Activated CD8-positive, alpha-beta T cell treated with anti-CD3 and anti-CD28 coated beads, Interleukin-2, amount 10 ng/mL, durations not matched to agents 7 days and 5 days (primary cell): ENCODE measurements at places on chromosomes 16 and 17.

- peaks cover 43% of the 10 kb centered on the region for H3K4me1 ChIP-seq
- H3K4me3 ChIP-seq = no peak overlapping the region
- no peak for DNase-seq
- H3K27me3 ChIP-seq = peaks cover 29% of the 10 kb centered on the region
Observed at GRCh38 chr16:10865991-10866966, 10.7 kb upstream of the CIITA start.

DNA sequence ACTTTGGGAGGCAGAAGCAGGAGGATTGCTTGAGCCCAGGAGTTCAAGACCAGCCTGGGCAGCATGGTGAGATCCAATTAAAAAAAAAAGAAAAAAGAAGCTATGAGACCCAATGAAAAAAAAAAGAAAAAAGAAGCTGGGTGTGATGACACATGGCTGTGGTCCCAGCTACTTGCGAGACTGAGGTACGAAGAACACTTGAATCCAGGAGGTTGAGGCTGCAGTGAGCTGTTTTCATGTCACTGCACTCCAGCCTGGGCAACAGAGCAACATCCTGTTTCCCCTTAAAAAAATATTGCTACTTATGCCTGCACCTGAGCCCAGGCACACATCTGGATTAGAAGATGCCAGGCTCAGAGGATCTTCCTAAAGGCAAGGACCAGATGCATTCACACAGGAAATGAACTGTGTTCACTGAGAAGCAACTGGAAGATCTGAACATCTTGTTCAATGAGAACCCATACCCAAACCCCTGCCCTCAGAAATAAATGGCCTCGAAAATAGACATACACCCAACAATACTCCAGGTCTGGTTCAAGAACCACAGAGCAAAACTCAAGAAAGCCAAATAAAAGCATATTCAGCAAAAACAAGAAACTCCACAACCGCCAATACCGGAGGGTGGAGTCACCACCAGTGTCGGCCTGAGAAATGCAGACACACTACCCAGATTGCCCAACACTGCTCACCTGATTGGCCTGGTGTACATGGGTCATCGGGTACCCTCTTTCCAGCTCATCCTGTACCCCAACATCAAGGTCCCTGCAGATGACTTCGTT, 4.4 kb downstream of the RNF135 start:
- H3K4me1 ChIP-seq = peaks cover 22% of the 10 kb centered on the region
- no peak overlapping the region for H3K27ac ChIP-seq
- peaks cover 21% of the 10 kb centered on the region for H3K36me3 ChIP-seq
- no peak overlapping the region for H3K4me3 ChIP-seq
- DNase-seq = no peak

- peaks cover 6% of the 10 kb centered on the region for H3K27me3 ChIP-seq
- H3K27ac ChIP-seq = no peak overlapping the region
- H3K4me1 ChIP-seq = peaks cover 28% of the 10 kb centered on the region
- peaks cover 3% of the 10 kb centered on the region for H3K36me3 ChIP-seq
- H3K4me3 ChIP-seq = no peak overlapping the region
- DNase-seq = no peak
Observed at GRCh38 chr17:77615703-77616253, 342.7 kb upstream of the TNRC6C start.

DNA sequence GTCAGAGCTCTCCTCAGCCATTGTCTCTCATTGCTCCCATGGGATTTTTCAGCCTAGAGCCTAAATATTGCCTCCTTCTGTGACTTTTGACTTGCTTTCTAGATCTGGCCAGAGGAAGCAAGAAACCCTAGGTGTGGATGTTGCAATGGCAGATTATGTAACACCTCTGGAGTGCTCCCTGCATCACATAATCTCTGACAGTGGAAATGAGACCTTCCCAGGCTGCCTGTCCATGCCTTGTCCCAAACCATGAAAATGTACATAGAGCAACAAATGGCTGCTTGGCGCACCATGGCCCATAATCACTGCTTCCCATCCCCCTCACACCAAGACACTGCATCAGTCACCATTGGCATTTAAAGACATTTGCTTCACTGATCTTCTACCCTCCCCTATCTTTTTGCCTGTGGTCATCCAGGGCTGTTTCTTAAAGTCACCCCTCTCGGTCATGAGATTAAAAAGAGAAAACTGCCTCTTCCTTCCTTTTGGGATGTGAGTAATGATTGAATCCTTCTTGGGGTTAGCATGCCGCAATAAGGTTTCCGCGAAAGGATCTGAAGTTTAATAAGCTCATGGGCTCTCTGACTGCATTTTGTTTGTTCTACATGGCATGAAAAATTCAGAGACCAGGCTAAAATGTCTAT, 34.2 kb upstream of the CCL2 start:
- DNase-seq = no peak
- H3K4me3 ChIP-seq = no peak overlapping the region
- no peak overlapping the region for H3K27ac ChIP-seq

DNA sequence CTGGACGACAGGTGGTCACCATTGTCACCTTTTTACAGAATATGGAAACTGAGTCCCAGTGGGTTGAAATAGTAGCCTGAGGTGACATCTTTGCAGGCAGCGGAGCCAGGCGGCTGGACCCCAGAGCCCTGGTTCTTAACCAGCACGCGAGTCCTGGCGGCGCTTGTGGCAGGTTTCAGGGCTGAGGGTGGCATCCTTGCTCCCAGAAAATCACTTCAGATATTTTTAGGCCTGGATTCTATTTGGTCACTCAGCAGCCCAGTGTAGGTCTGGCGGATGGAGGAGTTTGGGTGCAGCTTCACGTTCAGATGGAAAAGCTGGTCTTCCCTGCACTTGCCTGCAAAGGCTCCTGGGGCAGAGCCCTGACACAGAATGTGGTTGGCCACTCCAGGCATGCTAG, 354.0 kb downstream of the SNX29 start:
- no peaks in the 10 kb centered on the region for H3K4me1 ChIP-seq
- no peak overlapping the region for H3K4me3 ChIP-seq
- no peaks in the 10 kb centered on the region for H3K27me3 ChIP-seq
- H3K36me3 ChIP-seq = no peaks in the 10 kb centered on the region

GRCh38 chr17:13510062-13510461, 91.7 kb downstream of the HS3ST3A1 start:
- peaks cover 11% of the 10 kb centered on the region for H3K4me1 ChIP-seq
- no peak for DNase-seq
- no peak overlapping the region for H3K27ac ChIP-seq
- H3K27me3 ChIP-seq = peaks cover 12% of the 10 kb centered on the region
- H3K36me3 ChIP-seq = no peaks in the 10 kb centered on the region

GRCh38 chr17:81513372-81513752, 763 bp upstream of the ACTG1 start:
- no peaks in the 10 kb centered on the region for H3K27me3 ChIP-seq
- peak; percentile 85 for DNase-seq
- H3K4me1 ChIP-seq = peaks cover 34% of the 10 kb centered on the region
- peak overlapping the region; percentile 88 for H3K4me3 ChIP-seq
- peak overlapping the region; percentile 94 for H3K27ac ChIP-seq

GRCh38 chr16:82241469-82242052, 71.5 kb upstream of the MPHOSPH6 start:
- no peaks in the 10 kb centered on the region for H3K36me3 ChIP-seq
- no peak overlapping the region for H3K4me3 ChIP-seq
- H3K27ac ChIP-seq = no peak overlapping the region
- DNase-seq = no peak
- no peaks in the 10 kb centered on the region for H3K4me1 ChIP-seq
- H3K27me3 ChIP-seq = peaks cover 17% of the 10 kb centered on the region

DNA sequence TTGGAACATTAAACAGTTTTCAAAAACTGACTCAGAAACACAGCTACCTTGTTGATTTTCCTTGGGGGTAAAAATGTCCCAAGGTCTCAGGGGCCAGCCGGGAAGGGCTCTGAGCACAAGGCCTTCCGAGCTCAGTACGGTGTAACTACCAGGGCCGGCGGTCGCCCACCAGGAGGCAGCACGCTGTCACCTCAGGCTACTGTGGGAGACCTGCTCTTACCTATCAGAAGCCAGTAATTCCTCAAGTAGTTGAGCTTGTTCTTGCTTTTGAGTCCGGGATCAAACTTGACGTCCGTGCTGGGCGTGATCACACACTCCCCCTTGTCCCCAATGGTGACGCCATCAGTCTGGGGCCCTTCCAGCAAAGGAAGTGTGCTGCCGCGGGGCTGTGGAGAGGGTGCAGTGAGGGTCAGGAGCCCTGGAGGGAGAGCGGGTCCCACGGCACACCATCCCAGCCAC, 43.4 kb upstream of the ICAM2 start:
- peaks cover 63% of the 10 kb centered on the region for H3K36me3 ChIP-seq
- peaks cover 71% of the 10 kb centered on the region for H3K4me1 ChIP-seq
- H3K27me3 ChIP-seq = no peaks in the 10 kb centered on the region
- peak overlapping the region; percentile 1 for H3K27ac ChIP-seq
- H3K4me3 ChIP-seq = no peak overlapping the region
- DNase-seq = peak; percentile 71

GRCh38 chr16:24291932-24292331, 35.8 kb downstream of the CACNG3 start:
- H3K27me3 ChIP-seq = peaks cover 8% of the 10 kb centered on the region
- H3K27ac ChIP-seq = no peak overlapping the region
- no peaks in the 10 kb centered on the region for H3K4me1 ChIP-seq
- DNase-seq = no peak

DNA sequence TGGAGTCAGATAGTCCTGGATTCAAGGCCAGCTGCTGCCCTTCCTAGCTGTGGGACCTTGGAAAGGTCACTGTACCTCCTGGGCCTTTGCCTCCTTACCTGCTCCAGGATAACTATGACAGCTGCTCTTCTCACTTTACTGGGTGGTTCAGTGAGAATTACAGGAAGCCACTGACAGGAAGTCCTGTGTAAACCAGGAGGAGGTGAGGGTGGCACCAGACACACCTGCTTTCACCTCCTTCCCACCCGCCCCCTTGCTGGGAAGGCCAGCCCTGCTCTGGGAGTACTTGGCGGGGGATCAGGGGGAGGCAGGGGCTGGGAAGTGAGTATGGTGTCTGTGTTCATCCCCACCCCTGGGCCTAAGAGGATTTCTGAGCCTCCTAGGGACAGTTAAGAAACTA, 42.6 kb downstream of the CPNE2 start:
- peaks cover 67% of the 10 kb centered on the region for H3K4me1 ChIP-seq
- peak; percentile 56 for DNase-seq
- H3K27me3 ChIP-seq = no peaks in the 10 kb centered on the region
- peak overlapping the region; percentile 76 for H3K4me3 ChIP-seq
- peak overlapping the region; percentile 88 for H3K27ac ChIP-seq
- peaks cover 14% of the 10 kb centered on the region for H3K36me3 ChIP-seq

- no peaks in the 10 kb centered on the region for H3K36me3 ChIP-seq
- no peak overlapping the region for H3K27ac ChIP-seq
- H3K4me1 ChIP-seq = no peaks in the 10 kb centered on the region
- no peak for DNase-seq
- H3K4me3 ChIP-seq = no peak overlapping the region
Observed at GRCh38 chr16:14321542-14321941, 250.4 kb downstream of the MRTFB start.

GRCh38 chr17:7132511-7133094, 18.0 kb upstream of the ASGR2 start:
- H3K36me3 ChIP-seq = no peaks in the 10 kb centered on the region
- peak; percentile 48 for DNase-seq
- peaks cover 11% of the 10 kb centered on the region for H3K4me1 ChIP-seq
- peak overlapping the region; percentile 8 for H3K27ac ChIP-seq
- no peak overlapping the region for H3K4me3 ChIP-seq

DNA sequence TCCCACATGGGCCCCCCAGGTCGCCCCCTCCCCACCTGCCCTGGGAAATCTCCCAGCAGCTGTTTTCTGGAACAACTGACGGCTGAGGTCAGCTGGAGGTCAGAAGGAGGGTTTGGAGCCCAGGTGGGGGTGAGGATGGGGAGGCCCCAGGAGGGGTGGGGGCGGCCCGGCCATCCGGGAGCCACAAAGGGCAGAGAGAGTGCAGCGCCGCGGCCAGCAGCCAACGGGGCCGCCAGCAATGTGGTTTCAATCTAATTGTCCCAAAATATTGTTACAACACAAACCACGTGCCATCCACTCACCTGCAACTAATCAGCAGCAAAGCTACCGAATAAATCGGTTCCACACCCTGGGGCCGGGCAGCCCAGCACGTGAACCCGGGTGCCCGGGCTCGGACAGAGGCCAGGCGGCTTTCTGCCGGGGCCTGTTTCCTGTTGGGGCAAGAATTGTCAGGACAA, 28.3 kb upstream of the SLC38A10 start:
- no peak overlapping the region for H3K27ac ChIP-seq
- peaks cover 9% of the 10 kb centered on the region for H3K4me1 ChIP-seq
- H3K36me3 ChIP-seq = no peaks in the 10 kb centered on the region
- peaks cover 9% of the 10 kb centered on the region for H3K27me3 ChIP-seq

- H3K27me3 ChIP-seq = no peaks in the 10 kb centered on the region
- H3K4me3 ChIP-seq = no peak overlapping the region
- peak overlapping the region; percentile 66 for H3K27ac ChIP-seq
- DNase-seq = no peak
Observed at GRCh38 chr17:49402706-49403105, 12.0 kb downstream of the PHB1 start.

GRCh38 chr17:81153340-81153803, 11.9 kb upstream of the PVALEF start:
- no peaks in the 10 kb centered on the region for H3K27me3 ChIP-seq
- no peak overlapping the region for H3K4me3 ChIP-seq
- DNase-seq = no peak
- H3K4me1 ChIP-seq = no peaks in the 10 kb centered on the region
- H3K27ac ChIP-seq = no peak overlapping the region

DNA sequence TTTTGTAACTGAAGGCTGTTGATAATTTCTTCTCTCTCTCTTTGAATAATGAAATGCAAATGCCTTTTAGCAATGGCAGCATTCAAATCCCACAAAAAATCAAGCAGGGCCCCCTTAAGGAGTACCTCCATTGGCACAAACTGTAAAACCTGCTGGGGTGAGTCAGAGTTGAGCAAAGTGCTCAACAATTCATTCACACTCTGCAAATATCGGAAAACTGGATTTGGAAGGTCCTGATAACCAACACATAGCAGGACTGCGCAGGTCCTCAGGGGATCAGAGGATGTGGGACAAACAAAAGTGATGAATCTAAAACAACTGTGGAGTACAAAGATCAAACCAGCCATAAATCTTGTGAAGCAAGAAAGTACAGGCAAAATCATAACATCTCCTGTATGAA, 5.6 kb downstream of the CMTR2 start:
- peaks cover 55% of the 10 kb centered on the region for H3K36me3 ChIP-seq
- H3K4me3 ChIP-seq = no peak overlapping the region
- no peaks in the 10 kb centered on the region for H3K27me3 ChIP-seq
- H3K27ac ChIP-seq = no peak overlapping the region
